ENCODE measurements at places on chromosomes 1 and 21.

DNA sequence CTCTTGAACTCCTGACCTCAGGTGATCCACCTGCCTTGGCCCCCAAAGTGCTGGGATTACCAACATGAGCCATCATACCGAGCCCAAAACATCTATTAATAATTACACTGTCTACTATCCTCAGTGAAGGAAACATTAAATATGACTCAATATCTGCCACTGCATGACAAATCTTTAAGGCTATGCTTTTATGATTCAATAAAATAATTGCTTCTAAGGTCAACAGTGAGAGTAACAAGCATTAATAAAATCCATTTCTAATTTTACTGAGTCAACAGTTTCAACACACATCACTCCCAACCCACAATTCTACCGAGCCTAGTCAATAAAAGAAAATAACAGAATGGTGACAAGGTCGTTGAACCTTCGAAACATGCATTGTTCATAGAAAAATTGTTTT is 125.5 kb upstream of the CHRM3 start:
- no peak for DNase-seq

- no peak for DNase-seq
These were observed 27.0 kb downstream of the COL18A1 start for GRCh38 chr21:45431781-45432572.

DNA sequence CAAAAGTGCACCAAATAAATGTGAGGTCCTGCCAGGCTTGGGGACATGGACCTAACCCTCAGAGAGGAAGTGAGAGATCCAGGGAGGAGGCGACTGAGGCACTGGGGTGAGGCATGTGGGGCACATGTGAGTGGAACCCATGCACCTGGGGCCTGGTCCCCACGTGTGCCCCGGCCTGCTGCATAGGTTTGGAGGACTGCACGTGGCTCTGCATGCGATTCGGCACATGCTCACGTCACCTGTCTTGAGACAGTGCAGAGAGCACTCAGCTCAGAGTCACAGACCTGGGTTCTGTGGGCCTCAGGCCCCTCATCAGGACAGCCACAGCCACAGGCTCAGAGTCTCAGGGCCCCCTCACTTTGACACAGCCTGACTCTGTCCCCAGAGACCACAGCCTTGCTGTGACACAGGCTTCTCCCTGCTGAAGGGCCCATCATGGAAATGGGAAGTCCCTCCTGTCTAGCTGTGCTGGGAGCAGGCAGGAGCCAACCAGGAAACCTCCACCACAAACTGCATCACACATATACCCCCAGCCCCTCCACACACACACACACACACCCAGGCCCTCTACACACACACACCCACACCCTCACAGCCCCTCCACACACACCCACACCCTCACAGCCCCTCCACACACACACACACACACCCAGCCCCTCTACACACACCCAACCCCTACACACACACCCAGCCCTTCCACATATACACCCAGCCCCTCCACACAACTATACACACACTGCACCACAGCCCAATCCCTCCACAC is 48.2 kb downstream of the SLC9A1 start:
- peak; percentile 77 for DNase-seq

GRCh38 chr21:23017989-23018388 is 2019.8 kb downstream of the NCAM2 start:
- no peak for DNase-seq

DNA sequence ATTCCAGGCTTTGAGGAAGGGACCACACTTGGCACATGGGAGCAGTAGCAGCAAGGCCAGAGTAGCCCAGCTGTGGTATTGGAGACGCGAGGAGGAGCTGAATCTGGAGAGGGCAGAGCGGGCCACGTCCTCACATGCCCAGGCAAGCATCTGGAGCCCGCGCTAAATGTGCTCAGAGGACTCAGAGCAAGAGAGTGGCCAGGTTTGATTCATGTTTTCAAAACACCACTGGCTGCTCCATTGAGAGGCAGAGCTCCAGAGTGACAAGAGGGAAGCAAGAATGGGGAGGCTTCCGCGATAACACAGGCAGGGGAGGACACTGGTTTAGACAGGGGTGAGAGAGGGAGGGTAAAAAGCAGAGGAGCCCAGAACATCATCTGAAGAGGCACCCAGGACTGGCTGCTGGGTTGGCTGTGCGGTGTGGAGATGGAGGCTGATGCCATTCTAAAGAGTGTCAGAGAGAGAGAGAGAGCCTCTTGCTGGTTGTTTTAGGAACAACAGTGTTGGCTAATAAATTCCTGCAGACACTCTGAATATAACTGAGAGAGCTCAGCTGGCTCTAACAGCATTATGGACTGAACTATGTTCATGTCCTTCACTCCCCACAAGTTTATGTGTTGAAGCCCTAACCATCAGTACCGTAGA is 32.3 kb downstream of the RCAN1 start:
- DNase-seq: peak; percentile 62

GRCh38 chr1:227959325-227959860 is 11.7 kb upstream of the WNT9A start:
- no peak for DNase-seq

- peak; percentile 48 for DNase-seq
These were observed 92.6 kb downstream of the NID1 start for GRCh38 chr1:235972311-235972689.

- no peak for DNase-seq
These were observed 35.6 kb downstream of the PTPN14 start for GRCh38 chr1:214515544-214516433.

- no peak for DNase-seq
These were observed 12.3 kb downstream of the SORT1 start for GRCh38 chr1:109385417-109385816.

DNA sequence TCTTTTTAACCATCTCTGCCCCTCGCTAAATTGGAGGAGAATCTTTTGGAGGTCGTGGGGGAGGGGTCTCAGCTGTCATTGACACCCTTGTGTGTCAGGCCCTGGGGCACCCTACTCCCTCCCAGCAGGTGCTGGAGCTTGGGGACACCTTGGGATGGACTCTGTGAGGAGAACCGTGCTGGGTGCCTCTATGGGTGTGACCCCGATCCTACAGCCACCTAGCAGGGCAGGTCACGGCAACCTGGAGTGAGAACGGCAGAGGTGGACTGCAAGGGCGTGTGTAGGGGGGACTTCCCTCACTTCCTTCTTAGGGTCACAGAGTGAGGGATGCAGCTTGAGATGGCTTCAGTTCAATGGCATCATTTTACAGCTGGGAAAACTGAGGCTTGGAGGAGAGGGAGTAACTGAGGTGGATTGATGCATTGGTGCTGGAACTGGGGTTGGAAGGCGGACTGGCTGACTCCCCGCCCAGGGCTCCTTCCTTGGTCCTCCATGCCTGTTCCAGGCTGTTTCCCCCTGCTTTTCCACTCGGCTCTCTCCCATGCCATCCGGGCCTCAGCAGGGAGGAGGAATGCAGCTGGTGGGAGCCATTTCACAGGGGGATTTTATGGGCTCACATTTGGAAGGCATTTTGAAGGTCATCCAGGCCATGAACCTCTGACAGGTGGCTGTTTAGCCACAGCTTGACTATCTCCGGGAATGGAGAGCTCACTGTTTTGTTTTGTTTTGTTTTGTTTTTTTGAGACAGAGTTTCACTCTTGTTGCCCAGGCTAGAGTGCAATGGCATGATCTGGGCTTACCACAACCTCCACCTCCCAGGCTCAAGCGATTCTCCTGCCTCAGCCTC is 18.8 kb upstream of the ARHGEF10L start:
- no peak for DNase-seq

DNA sequence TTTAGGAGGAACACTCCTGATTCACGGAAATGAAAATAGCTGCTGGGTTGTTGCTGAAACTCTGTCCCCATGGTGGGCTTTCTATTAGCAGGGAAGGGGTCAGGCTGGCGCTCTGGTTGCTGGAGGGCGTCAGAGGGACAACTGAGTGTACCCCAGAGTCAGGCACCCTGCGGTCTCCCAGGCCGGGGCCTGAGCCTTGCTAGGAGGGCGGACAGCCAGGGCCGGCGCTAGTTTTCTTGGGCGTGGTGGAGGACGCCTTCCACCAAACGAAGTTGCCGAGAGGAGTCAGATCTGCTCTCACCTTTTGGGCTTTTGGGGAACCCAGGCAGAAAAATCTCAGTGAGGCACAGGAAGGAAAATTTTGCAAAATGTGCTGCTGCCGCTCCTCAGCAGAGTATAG is 54.8 kb downstream of the NGF start:
- no peak for DNase-seq

GRCh38 chr1:46026531-46026930 is 105.9 kb downstream of the PIK3R3 start:
- DNase-seq: no peak

DNA sequence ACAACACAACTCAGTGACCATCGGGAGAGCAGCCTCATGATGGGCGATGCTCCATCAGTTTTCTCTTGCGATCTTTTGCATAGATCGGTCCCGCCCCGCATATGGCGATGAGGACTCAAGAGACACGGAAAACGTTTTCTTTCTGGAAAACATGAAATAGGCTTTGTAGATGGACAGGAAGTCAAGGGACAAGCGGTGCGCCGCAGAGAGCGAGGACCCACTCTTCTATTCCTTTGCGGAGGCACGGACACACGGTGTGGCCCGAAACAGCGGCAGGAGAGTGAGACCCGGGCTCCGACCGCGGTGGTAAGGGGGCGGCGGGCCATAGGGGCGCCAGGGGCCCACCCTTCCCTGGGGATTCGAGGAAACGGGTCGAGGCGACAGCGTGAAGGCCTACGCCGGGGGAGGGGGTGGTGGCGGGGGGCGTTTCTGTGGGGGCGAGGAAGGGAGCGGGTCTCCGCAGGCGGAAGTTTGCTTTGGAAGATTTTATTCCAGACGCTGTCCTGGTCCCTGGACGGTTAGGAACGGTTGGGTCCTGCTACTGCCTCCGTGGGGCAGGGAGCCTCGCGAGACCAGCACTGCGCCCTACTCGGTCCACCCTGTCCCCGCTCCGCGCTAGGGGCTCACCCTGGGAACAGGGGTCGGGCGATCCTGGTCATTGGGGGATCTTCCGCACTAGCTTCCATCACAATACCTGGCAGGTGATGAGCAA is 796 bp upstream of the TDRKH start:
- peak; percentile 35 for DNase-seq

Data from NB4 (cell line).